Activated CD4-positive, alpha-beta memory T cell treated with anti-CD3 and anti-CD28 coated beads for 36 hours (primary cell): ENCODE measurements at places on chromosomes 6 and 20. TPM values are rescaled to one million over a fixed set of nuclear protein-coding genes. Genes with fewer than 3 reads are reported as not detected.

Gene RIPOR2
- 68.7 TPM for total RNA-seq

Gene JPH2
- not detected for total RNA-seq

Gene PAK5
- not detected for total RNA-seq

GRCh38 chr6:158718461-158719046 lies 68.7 kb downstream of the SYTL3 start:
- H3K27me3 ChIP-seq: no peaks in the 10 kb centered on the region
- peaks cover 55% of the 10 kb centered on the region for H3K4me1 ChIP-seq
- DNase-seq: no peak
- no peak overlapping the region for H3K4me3 ChIP-seq
- H3K36me3 ChIP-seq: peaks cover 67% of the 10 kb centered on the region
- H3K27ac ChIP-seq: no peak overlapping the region

Gene TOX2
- 2.5 TPM for total RNA-seq

Gene HLA-DPA1
- 19.3 TPM for total RNA-seq

DNA sequence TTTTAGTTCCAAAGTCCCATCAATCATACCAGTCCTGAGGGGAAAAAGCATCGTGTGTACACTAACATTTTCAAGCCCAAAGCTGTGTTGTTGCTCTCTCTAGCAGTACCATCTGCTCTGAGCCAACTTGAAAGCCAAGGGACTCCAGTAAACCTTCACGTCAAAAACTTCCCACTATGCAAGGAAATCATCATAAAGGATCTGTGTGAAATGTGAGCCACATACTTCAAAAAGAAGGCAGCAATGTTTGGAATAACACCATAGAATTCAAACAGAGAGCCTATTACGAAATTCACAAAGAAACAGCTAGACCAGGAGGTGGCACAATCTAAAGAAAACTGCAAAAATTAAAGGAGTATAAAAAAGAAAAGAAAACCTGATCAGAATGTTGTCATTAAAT lies 399.8 kb upstream of the EPHA7 start:
- H3K4me1 ChIP-seq: no peaks in the 10 kb centered on the region
- no peak for DNase-seq
- no peaks in the 10 kb centered on the region for H3K36me3 ChIP-seq
- no peaks in the 10 kb centered on the region for H3K27me3 ChIP-seq

GRCh38 chr6:152241013-152241766 lies 396.0 kb downstream of the SYNE1 start:
- no peak overlapping the region for H3K27ac ChIP-seq
- H3K36me3 ChIP-seq: peaks cover 18% of the 10 kb centered on the region
- H3K27me3 ChIP-seq: no peaks in the 10 kb centered on the region
- H3K4me3 ChIP-seq: no peak overlapping the region

- no peak overlapping the region for H3K4me3 ChIP-seq
- H3K27me3 ChIP-seq: peaks cover 6% of the 10 kb centered on the region
- H3K4me1 ChIP-seq: no peaks in the 10 kb centered on the region
These were observed 65.5 kb downstream of the LAMA4 start for GRCh38 chr6:112188906-112189305.

Gene KIF13A
- 0.07 TPM for total RNA-seq

Gene KCNK5
- 16.5 TPM for total RNA-seq

Gene GGTLC1
- not detected for total RNA-seq

- H3K36me3 ChIP-seq: peaks cover 20% of the 10 kb centered on the region
- H3K27me3 ChIP-seq: no peaks in the 10 kb centered on the region
- no peak overlapping the region for H3K27ac ChIP-seq
- H3K4me1 ChIP-seq: peaks cover 28% of the 10 kb centered on the region
These were observed 40.0 kb upstream of the ANKRD60 start for GRCh38 chr20:58268421-58268821.

GRCh38 chr6:168582571-168582981 lies 141.6 kb downstream of the SMOC2 start:
- no peaks in the 10 kb centered on the region for H3K36me3 ChIP-seq
- no peak for DNase-seq
- H3K4me1 ChIP-seq: no peaks in the 10 kb centered on the region

- no peak for DNase-seq
- H3K36me3 ChIP-seq: no peaks in the 10 kb centered on the region
- no peaks in the 10 kb centered on the region for H3K4me1 ChIP-seq
- no peak overlapping the region for H3K4me3 ChIP-seq
- H3K27me3 ChIP-seq: peaks cover 6% of the 10 kb centered on the region
- no peak overlapping the region for H3K27ac ChIP-seq
These were observed 147.2 kb upstream of the DST start for GRCh38 chr6:56789879-56790278.

DNA sequence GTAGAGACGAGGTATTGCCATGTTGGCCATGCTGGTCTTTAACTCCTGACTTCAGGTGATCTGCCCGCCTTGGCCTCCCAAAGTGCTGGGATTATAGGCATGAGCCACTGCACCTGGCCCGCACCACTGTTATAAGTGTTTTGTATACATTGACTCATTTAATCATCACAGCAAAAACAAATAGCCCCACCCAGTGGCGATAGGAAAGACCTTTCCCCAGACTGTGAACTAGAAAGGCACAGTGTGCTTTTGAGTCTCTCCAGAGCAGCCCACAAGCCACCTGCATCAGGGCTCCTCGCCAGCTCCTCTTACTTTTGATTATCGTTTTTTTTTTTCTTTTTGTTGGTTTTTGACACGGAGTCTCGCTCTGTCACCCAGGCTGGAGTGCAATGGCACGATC lies 27.9 kb upstream of the ZFP64 start:
- H3K27me3 ChIP-seq: peaks cover 10% of the 10 kb centered on the region
- no peak for DNase-seq
- no peak overlapping the region for H3K27ac ChIP-seq
- no peaks in the 10 kb centered on the region for H3K4me1 ChIP-seq
- H3K4me3 ChIP-seq: no peak overlapping the region
- peaks cover 4% of the 10 kb centered on the region for H3K36me3 ChIP-seq

Gene OPRM1
- total RNA-seq: not detected

GRCh38 chr6:18023891-18024290 lies 36.5 kb upstream of the KIF13A start:
- no peak overlapping the region for H3K27ac ChIP-seq
- H3K4me1 ChIP-seq: no peaks in the 10 kb centered on the region

Gene CHRNA4
- not detected for total RNA-seq

- no peak overlapping the region for H3K27ac ChIP-seq
- peaks cover 4% of the 10 kb centered on the region for H3K27me3 ChIP-seq
- H3K36me3 ChIP-seq: no peaks in the 10 kb centered on the region
- DNase-seq: no peak
These were observed 13.1 kb upstream of the SAYSD1 start for GRCh38 chr6:39128106-39128505.

Gene SLC17A9
- 9.5 TPM for total RNA-seq

- H3K27ac ChIP-seq: no peak overlapping the region
- H3K4me3 ChIP-seq: no peak overlapping the region
- no peak for DNase-seq
- H3K27me3 ChIP-seq: peaks cover 3% of the 10 kb centered on the region
These were observed 115.4 kb downstream of the CFAP61 start for GRCh38 chr20:20167698-20168097.

GRCh38 chr6:101482606-101483005 lies 89.1 kb downstream of the GRIK2 start:
- no peaks in the 10 kb centered on the region for H3K4me1 ChIP-seq
- H3K4me3 ChIP-seq: no peak overlapping the region
- no peaks in the 10 kb centered on the region for H3K27me3 ChIP-seq
- DNase-seq: no peak
- no peak overlapping the region for H3K27ac ChIP-seq

Gene TRIM31
- not detected for total RNA-seq

Gene DYNLT2
- total RNA-seq: 2.0 TPM

GRCh38 chr20:36252511-36252910 lies 16.2 kb downstream of the AAR2 start:
- H3K4me3 ChIP-seq: no peak overlapping the region
- no peaks in the 10 kb centered on the region for H3K27me3 ChIP-seq
- no peak for DNase-seq
- H3K27ac ChIP-seq: peak overlapping the region; percentile 1
- peaks cover 10% of the 10 kb centered on the region for H3K4me1 ChIP-seq

GRCh38 chr6:148438632-148439031 lies 96.0 kb downstream of the SASH1 start:
- DNase-seq: no peak
- H3K4me1 ChIP-seq: peaks cover 9% of the 10 kb centered on the region
- H3K27me3 ChIP-seq: peaks cover 14% of the 10 kb centered on the region
- H3K36me3 ChIP-seq: no peaks in the 10 kb centered on the region
- H3K27ac ChIP-seq: no peak overlapping the region

DNA sequence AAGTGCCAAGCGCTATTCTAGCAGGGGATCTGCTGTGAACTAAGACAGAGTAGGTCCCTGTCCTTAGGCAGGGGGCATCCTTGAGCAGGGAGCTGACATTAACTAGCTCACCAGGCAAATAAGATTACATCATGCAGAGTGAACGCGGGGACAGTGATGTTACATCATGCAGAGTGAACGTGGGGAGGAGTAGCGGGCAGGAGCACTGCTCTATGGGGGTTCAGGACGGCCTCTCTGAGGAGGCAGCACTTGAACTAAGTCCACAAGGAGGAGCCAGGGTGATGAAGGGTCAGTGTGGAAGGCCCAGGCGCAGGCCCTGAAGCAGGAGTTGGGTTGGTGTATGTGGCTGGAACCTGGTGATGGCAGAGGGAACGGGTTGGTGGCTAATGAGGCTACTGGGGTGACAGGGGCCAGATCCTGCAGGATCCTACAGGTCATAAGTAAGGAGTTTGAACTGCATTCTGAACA lies 38.7 kb downstream of the KAT14 start:
- DNase-seq: no peak
- H3K4me1 ChIP-seq: peaks cover 5% of the 10 kb centered on the region
- H3K27me3 ChIP-seq: no peaks in the 10 kb centered on the region
- no peak overlapping the region for H3K27ac ChIP-seq

GRCh38 chr6:44126320-44127149 lies 717 bp downstream of the MRPL14 start:
- H3K4me3 ChIP-seq: peak overlapping the region; percentile 92
- no peaks in the 10 kb centered on the region for H3K27me3 ChIP-seq
- H3K36me3 ChIP-seq: peaks cover 2% of the 10 kb centered on the region
- H3K4me1 ChIP-seq: peaks cover 49% of the 10 kb centered on the region
- peak; percentile 94 for DNase-seq

Gene PEX6
- total RNA-seq: 26.4 TPM

DNA sequence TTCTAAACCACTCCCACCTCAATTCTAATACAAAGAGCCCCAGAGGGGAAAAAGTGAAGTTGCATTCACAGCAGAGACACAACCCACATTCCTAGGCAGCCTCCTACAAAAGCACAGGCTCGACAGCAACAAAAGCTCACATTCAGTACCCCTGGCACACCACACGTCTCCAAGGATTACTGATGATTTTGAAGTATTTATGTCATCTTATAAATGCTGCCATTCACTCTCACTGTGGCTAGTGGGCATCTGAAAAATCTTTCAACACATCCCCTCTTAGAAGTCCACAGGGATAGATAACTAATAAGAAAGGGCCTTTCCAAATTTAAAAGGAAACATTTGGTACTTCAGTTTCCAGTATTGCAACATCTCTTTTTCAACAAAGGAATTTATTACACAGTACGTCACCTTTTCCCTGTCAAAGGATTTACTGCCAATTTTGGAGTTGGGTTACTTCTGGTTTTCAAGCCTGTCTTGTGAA lies 146.7 kb downstream of the TASP1 start:
- H3K36me3 ChIP-seq: peaks cover 5% of the 10 kb centered on the region
- no peaks in the 10 kb centered on the region for H3K4me1 ChIP-seq
- H3K4me3 ChIP-seq: no peak overlapping the region

GRCh38 chr20:37852666-37853065 lies 50.3 kb upstream of the VSTM2L start:
- H3K27ac ChIP-seq: no peak overlapping the region
- H3K4me1 ChIP-seq: peaks cover 10% of the 10 kb centered on the region
- H3K4me3 ChIP-seq: no peak overlapping the region
- H3K36me3 ChIP-seq: peaks cover 22% of the 10 kb centered on the region
- DNase-seq: no peak

Gene GLYATL3
- not detected for total RNA-seq

- no peak overlapping the region for H3K27ac ChIP-seq
- peaks cover 10% of the 10 kb centered on the region for H3K4me1 ChIP-seq
- H3K4me3 ChIP-seq: no peak overlapping the region
- H3K36me3 ChIP-seq: no peaks in the 10 kb centered on the region
These were observed 131.6 kb upstream of the ESR1 start for GRCh38 chr6:151675746-151676459.

DNA sequence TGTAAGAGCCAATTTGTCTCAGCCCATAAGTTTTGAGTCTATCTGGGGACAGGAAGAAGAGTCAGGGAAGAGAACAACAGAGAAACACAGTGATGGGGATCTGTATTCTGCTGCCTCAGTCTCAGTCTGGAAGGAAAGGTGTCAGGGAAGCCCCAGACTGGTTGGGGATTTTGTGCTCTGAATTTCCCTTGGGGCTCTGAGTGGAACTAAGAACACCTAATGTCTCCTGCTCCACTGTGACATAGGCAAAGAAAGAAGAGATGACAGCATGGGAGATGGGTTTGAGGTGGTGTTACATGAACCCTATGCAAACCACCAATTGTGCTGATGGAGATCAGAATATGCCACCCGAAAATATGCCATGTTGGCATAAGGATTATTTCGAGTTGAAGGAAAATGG lies 139.5 kb upstream of the MYLIP start:
- peaks cover 6% of the 10 kb centered on the region for H3K4me1 ChIP-seq

- no peak overlapping the region for H3K4me3 ChIP-seq
- H3K27ac ChIP-seq: no peak overlapping the region
- no peak for DNase-seq
- H3K36me3 ChIP-seq: peaks cover 86% of the 10 kb centered on the region
- H3K27me3 ChIP-seq: no peaks in the 10 kb centered on the region
These were observed 20.0 kb downstream of the CD164 start for GRCh38 chr6:109362102-109362884.

- H3K36me3 ChIP-seq: no peaks in the 10 kb centered on the region
- H3K4me3 ChIP-seq: no peak overlapping the region
- peaks cover 11% of the 10 kb centered on the region for H3K27me3 ChIP-seq
- no peak for DNase-seq
- no peak overlapping the region for H3K27ac ChIP-seq
- no peaks in the 10 kb centered on the region for H3K4me1 ChIP-seq
These were observed 81.9 kb downstream of the TFAP2C start for GRCh38 chr20:56711018-56711417.

DNA sequence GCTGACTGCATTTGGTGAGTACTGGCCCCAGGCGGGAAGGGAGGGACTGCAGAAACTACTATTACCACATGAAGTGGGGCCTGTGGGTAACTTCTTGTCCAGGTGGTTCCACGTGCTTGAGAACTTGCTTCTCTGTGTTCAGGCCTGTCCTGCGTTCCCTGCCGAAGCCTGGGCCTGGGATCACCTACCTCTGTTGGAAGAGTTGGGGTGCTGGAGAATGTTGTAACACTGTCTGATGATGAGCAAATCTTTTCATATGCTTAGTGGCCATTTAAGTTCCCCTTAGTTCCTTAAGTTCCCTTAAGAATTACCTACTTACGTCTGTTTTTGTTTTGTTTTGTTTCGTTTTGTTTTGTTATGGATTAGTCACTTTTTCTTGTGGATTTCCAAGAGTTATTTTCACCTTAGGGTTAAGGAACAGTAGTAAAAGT lies 154.4 kb downstream of the DTNBP1 start:
- DNase-seq: no peak
- no peaks in the 10 kb centered on the region for H3K27me3 ChIP-seq
- H3K27ac ChIP-seq: peak overlapping the region; percentile 34
- no peak overlapping the region for H3K4me3 ChIP-seq

Gene SLC16A10
- 3.4 TPM for total RNA-seq

- H3K27me3 ChIP-seq: no peaks in the 10 kb centered on the region
- H3K4me3 ChIP-seq: no peak overlapping the region
- H3K4me1 ChIP-seq: peaks cover 63% of the 10 kb centered on the region
- H3K36me3 ChIP-seq: peaks cover 12% of the 10 kb centered on the region
These were observed 12.0 kb downstream of the SCAF8 start for GRCh38 chr6:154745243-154745642.

GRCh38 chr6:147158881-147159280 lies 45.3 kb upstream of the STXBP5 start:
- no peaks in the 10 kb centered on the region for H3K27me3 ChIP-seq
- H3K4me3 ChIP-seq: no peak overlapping the region
- no peak overlapping the region for H3K27ac ChIP-seq
